ENCODE measurements at places on chromosomes 4 and X.

GRCh38 chrX:44247468-44247867 is 96.0 kb downstream of the EFHC2 start:
- no peak for DNase-seq

- DNase-seq, result no peak
Measured at GRCh38 chr4:123955167-123955800, 558.7 kb downstream of the SPRY1 start.

DNA sequence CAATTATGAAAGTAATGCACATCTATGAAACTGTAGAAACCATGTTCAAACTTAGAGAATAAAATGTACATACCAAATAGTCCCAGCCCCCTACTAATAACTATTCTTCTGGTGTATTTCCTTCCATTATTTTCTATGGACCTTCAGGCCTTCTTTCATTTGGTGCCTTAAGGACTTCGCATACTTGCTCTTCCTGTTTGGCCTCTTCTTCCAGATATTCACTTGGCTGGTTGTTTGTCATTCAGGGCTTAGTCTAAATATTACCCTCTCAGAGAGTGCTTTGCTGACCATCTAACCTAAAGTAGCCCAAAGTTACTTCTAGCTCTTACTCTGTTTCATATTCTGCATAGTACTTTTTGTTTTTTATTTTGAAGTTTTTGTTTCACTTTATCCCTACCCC is 70.3 kb upstream of the ARMCX2 start:
- no peak for DNase-seq

DNA sequence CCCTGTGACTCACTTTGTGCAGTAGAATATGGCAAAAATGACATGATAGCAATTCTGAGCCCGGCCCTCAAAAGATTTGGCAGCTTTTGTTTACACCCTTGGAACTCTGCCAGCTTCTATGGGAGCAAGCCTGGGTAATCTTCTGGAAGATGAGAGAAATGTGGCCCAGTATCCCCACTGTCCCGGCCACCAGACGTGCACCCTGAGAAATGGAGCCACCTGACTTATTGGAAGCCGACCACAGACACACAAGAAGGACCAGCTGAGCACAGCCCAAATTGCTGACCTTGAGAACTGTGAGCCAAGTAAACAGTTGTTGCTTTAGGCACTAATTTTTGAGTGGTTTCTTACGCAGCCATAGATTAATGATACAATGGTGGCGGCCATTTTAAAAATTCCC is 197.0 kb downstream of the STIM2 start:
- no peak for DNase-seq

GRCh38 chr4:15717657-15718416 is 15.0 kb downstream of the BST1 start:
- no peak for DNase-seq

- no peak for DNase-seq
Measured at GRCh38 chr4:87011340-87012034, 76.7 kb downstream of the AFF1 start.

- no peak for DNase-seq
Measured at GRCh38 chrX:18010253-18010652, 149.2 kb upstream of the RAI2 start.

GRCh38 chr4:174505892-174506291 is 16.4 kb downstream of the HPGD start:
- DNase-seq, result no peak

- DNase-seq, result no peak
Measured at GRCh38 chrX:65591206-65591605, 56.6 kb upstream of the LAS1L start.

DNA sequence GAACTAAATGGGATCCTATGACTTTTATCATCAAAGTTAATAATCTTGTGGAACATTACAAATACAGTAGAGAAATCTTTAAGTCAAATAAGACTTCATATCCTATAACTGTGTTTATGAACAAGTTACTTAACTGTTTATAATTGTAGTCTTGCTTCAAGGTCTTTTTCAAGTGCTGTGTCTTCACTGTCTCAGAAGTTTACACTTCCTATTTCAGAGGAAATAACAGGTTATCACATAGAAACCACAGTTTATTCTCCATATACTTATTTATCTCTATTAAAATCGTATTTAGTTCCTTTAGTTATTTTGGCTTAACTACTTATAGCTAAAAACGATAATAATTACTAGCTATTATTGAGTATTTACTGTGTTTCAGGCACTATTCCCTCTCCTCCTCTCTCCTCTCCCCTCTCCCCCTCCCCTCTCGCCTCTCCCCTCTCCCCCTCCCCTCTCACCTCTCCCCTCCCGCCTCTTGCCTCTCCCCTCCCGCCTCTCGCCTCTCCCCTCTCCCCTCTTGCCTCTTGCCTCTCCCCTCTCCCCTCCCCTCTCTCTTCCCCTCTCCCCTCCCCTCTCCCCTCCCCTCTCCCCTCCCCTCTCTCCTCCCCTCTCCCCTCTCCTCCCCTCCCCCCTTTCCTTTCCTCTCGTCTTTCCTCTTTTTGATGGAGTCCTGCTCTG is 63.7 kb downstream of the RBPJ start:
- no peak for DNase-seq

GRCh38 chr4:165537028-165537648 is 158.3 kb downstream of the CPE start:
- no peak for DNase-seq

GRCh38 chr4:149077181-149077580 is 635.0 kb upstream of the NR3C2 start:
- no peak for DNase-seq

DNA sequence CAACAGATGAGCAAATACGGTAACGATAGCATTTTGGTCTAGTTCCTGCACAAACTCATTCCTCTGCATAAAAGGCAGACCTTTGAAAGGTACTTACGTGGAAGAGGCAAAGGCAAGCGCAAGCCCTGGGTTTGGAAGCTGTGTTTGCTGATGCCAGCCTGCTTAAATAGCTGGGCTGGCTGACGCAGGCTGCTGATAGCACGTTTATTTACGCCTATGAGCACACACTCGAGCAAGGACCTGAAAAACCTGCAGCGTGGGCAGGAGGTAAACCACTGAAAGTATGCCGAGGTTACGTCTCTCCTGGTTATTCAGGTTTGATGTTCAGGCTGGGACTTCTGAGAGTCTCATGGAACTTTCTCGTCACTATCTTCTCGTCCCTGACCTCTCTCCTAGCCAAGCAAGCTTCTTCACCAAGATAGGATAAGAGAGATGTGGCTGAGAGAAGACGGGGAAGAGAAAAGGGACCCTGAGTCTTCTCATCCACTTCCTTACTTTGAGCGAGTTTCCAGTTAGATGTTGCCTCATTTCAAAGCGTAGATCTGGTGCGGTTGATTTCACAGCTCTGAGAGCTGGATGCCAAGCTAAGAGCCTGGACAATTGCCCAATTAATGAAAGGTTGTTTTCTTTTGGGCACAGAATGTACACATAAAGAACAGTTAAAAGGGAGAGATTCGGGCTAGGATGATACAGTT is at the start of gene HOPX:
HOPX (minus strand) TSS at position 139 of the 695 bp plus-strand sequence. CDS start 23,480 bp downstream, outside the sequence.
- no peak for DNase-seq

GRCh38 chr4:74555843-74556242 is 110.9 kb downstream of the AREG start:
- no peak for DNase-seq

DNA sequence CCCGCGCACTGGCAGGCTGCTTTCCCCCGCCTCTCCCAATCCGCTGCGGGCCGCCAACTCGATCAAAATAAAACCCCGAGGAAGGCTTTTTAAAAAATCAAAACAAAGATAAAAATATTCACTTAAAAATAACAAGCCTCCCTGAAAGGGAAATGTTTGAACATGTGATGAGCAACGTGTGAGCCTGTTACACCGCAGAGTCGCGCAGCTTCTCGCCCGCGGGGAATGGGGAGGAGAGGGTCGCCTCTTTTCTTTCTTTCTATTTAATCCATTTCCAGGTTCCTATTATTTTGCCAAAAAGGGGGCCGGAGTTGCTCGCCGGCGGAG is 326.0 kb upstream of the F9 start:
- DNase-seq, result no peak

GRCh38 chrX:7074908-7075204 is 72.7 kb upstream of the STS start:
- no peak for DNase-seq

DNA sequence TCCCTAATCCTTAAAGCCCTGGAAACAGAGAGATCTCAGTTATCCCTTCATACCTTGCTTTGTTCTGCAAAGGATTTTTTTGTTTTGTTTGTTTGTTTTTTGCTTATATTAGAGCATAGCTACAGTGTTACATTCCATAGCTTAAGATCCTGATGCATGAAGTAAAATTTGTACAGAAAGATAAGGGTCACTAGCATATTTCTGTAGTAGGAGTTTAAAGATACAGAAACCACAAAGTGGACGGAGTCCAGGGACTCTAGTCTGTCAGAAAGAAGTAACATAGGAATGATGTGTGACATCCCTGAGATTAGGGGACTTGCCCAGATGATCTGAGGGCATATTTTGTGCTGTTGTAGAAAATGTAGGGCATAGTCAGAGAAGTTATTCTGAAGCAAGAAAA is 151.9 kb upstream of the PLAC1 start:
- DNase-seq, result no peak

GRCh38 chr4:139768896-139769295 is 103.3 kb downstream of the MGST2 start:
- no peak for DNase-seq

DNA sequence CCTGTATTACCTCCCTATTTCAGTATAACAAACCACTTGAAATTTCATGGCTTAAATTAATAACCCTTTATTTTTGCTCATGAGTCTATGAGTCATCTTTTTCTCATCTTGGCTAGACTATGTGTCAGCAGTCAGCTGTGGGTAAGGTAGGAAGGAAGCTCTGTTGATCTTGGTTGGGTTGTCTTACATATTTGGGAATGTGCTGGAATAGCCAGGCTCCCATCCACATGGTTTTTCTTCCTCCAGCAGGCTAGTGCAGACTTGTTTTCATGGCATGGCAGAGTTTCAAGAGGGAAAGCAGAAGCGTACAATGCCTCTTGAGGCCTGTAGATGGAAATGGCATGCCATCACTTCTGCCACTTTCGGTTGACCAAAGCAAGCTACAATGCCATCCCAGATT is 89.7 kb downstream of the LINC00632 start:
- DNase-seq, result no peak

DNA sequence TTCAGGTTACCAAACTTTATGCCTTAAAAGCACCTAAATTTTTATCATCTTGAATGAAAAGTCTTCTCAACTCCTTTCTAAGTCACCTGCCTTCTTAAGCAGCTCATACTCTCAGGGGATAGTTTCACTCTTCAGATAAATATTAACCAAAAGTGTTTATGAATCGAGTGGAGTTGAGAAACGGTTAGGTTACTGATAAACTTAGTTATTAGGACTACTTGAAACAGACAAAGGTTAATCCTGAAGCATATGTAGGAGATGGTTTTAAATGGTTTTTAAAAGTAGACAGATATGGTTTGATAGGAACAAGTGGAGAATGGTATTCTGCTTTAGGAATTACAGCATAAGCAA is 32.8 kb downstream of the CLDN22 start:
- DNase-seq, result no peak

GRCh38 chr4:181613200-181613599 is 630.0 kb upstream of the TENM3 start:
- no peak for DNase-seq

DNA sequence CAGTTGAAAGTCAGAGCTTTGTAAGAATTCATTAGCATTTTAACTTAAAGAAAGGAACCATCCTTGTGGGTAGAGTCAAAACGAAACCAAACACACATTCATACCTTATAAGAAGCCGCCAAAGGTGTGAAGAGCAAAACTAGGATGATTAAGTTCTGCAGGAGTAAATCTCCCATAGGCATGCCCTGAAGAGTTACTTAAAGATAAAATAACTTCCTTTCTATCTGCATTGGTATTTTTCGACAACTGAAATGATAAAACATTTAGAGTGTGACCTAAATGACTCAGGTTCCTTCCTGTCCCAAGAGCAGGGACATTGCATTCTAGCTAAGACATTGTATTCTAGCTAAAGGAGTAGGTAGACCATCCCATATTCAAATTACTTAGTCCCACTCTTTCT is 75.3 kb downstream of the BCOR start:
- DNase-seq, result no peak

DNA sequence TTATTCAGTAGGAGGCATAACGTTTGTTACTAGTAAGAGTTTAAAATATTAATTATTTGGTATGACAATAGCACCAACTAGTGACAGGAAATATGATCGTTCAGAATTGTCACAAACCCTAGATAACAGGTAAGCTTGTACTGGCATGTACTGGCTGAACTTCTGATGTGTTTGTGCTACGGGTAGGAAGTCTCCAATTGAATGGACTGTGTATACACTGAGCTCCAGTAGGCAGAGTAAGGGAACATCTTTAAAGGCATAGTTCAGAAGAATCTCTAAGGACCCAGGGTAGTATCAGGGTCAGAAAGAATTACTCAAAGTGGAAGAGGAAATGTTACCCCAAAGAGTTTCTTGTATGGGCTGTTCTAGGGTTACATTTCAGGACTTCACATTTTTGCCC is 230.4 kb downstream of the EDA2R start:
- no peak for DNase-seq

DNA sequence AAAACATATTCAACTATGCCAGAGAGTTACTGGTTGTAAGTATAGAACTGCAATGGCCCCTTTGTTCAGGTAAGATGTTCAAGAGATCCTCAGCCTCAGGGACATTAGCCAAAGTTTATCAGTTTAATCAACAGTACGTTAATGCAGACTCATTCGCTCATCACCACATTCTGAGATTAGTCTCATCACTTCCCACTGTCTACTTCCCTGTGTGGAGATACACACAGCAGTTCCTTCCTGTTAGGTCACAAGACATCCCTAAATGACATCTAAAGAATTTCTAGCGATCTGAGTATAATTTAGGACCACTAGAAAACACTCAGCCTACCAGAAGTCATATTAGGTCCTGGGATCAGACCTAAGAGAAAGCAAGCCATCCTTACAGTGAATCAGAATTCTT is 10.4 kb downstream of the SLC10A7 start:
- DNase-seq, result no peak

- no peak for DNase-seq
Measured at GRCh38 chrX:40299641-40300046, 201.9 kb upstream of the BCOR start.

DNA sequence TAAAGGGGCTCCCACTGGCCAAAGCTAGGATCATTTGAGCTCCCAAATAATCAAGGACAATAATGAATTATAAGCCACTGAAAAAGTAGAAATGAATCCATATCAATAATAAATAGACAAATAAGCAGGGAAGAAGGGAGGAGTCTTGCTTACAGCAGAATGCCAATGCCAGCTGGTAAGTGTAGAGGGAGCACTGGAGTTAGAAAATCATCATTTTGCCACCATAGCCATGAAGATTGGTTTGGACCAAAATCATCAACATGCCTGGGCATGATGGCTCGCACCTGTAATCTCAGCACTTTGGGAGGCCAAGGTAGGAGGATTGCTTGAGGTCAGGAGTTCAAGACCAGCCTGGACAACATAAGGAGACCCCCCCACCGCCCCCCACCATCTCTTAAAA is 20.4 kb upstream of the SH3KBP1 start:
- DNase-seq, result no peak

- no peak for DNase-seq
Measured at GRCh38 chr4:170169699-170170098, 79.9 kb upstream of the AADAT start.

- DNase-seq, result no peak
Measured at GRCh38 chr4:55032788-55033187, 92.6 kb downstream of the KDR start.
